ENCODE measurements at places on chromosomes 1 and 21.

DNA sequence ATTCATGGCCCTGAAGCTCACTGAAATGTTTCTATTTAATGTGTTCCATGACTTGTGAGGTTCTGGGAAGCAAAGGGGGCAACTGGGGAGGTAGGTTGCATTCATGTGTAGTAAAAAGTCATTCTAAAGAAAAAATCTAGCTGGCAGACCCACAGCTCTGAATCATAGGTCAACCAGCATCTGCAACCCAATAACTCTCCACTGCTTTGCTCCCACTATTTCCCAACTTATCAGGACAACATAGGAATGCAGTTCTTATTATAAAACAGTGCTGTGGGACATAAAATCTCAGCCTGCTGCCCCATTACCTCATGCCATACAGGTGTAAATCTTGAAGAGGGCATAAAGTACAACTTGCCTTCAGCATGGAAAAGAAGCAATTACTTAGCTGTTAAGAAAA, 576.1 kb upstream of the PTBP2 start:
- DNase-seq: no peak

DNA sequence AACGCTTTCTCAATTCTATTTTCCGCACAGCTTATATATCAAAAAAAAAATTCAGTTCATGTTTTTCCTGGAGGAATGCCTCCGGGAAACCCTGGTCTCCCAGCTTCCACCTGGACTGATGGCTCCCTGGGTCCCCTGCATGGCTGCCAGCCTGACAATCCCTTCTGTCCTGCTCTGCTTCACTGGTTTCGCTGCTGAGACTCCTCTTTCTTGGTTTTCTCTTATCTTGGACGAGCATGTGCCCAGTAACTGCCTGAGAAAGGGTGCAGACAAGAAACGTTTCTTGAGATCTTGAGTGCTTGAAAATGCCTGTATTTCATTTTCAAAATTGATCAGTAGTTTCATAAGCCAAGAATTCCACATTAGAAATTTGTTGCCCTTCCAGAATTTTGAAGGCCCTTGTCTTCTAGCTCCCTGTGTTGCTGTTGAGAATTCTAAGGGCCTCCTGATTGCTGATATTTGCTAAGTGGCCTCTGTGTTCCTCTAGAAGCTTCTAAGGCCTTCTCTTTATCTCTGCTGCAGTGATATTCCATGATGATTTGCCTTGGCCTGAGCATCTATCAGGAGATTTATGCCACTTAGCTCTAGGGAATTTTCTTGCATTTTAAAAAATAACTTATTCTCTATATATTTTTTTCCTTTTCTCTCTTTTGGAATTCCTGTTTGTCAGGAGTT, 44.7 kb downstream of the ETS2 start:
- DNase-seq: no peak

DNA sequence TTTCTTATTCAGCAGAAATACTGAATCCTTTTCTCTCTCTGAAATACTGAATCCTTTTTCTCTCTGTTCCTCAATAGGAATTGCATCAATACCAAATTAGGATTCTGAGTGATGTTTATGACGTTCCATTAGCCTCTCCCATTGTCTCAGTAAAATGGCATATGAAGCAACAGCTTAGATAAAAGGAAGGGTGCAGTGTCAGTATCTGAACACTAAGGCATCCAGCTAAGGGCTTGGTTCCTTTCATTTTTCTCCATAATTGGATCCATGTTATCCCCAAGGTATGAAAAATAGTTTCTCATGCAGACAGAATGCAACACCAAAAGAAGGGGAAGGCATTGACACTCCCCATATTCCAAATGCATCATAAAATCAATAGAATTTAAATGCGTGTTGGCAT, 61.5 kb upstream of the RAVER2 start:
- DNase-seq: no peak

GRCh38 chr21:33261635-33262034, 4.5 kb upstream of the IL10RB start:
- no peak for DNase-seq

All from activated CD8-positive, alpha-beta memory T cell treated with anti-CD3 and anti-CD28 coated beads for 1 hour (primary cell).